ENCODE measurements at places on chromosomes 1 and 21.

- DNase-seq = no peak
These were observed 20.3 kb downstream of the RXRG start for GRCh38 chr1:165424454-165425216.

DNA sequence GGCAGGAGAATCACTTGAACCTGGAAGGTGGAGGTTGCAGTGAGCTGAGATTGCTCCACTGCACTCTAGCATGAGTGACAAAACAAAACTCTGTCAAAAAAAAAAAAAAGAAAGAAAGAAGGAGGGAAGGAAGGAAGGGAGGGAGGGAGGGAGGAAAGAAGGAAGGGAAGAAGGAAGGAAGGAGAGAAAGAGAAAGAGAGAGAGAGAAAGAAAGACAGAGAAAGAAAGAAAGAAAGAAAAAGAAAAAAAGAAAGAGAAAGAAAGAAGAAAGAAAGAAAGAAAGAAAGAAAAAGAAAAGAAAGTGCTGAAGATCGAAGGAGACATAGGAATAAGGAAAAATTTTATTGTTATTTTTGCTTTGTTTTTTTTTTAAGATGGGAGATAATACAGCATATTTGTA lies 166.7 kb downstream of the SLC44A5 start:
- no peak for DNase-seq

DNA sequence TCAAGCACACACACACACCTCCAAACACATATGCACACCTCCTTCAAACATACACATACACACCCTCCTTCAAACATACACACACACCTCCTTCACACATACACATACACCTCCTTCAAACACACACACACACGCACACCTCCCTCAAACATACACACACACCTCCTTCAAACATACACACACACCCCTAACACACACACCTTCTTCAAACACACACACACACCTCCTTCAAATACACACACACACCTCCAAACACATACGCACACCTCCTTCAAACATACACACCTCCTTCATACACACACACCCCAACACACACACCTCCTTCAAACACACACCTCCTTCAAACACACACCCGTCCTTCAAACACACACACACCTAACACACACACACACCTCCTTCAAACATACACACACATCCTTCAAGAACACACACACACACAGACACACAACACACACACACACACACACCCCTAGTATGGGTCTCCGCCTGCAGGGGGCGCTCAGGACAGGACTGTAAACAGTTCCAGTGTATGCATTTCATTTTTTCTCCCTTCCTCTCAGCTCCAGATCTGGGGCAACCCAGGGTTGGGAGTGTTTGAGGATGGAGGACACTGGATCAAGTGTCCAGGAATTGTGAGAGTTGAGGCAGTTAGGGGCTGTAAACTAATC lies 12.1 kb downstream of the LGR6 start:
- DNase-seq = no peak

GRCh38 chr1:84398175-84399155 lies at the start of gene DNASE2B:
TSS of gene DNASE2B (plus strand) at chr1:84398484. CDS start at chr1:84398565, 81 bp downstream.
- DNase-seq = no peak

GRCh38 chr21:39575775-39576174 lies 37.0 kb upstream of the B3GALT5 start:
- DNase-seq = no peak

- DNase-seq = no peak
These were observed 15.6 kb downstream of the PRKAB2 start for GRCh38 chr1:147156642-147157041.

All from stimulated activated CD8-positive, alpha-beta memory T cell treated with anti-CD3 and anti-CD28 coated beads, Interleukin-2, amount 100 ng/mL, for 1 hour (primary cell).